Kidney (tissue), 22 donors: ENCODE measurements at places on chromosomes 13 and 19. TPM values are rescaled to one million over a fixed set of nuclear protein-coding genes. Genes with fewer than 3 reads are reported as not detected.

- DNase-seq: no peak
Measured at GRCh38 chr13:75541287-75541686, 3.6 kb upstream of the COMMD6 start.

Gene ZNF274
- total RNA-seq: 42.4 TPM

DNA sequence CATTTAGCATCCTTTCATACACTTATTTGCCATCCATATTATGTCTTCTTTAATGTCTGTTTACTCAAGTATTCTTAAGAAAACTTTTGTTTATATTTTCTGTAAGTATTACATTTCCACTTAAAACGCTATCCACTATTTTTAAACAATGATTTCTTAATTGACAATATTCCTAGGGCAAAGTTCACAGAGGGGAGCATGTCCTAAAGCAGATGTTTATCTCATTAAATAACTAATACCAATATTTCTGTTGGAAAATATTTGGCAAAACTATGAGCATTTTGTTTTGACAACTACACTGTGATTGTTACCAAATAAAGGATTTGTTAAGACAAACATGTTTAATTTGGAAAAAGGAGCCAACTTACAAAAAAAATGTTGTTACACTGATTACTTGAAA lies 643.3 kb downstream of the SLITRK5 start:
- no peak for DNase-seq

- DNase-seq: no peak
Measured at GRCh38 chr19:41521931-41522555, 53.9 kb upstream of the CEACAM21 start.

Gene ZDHHC20
- 36.1 TPM for total RNA-seq
